Melanocyte of skin (primary cell): ENCODE measurements at places on chromosomes 1 and 21. TPM values are rescaled to one million over a fixed set of nuclear protein-coding genes. Genes with fewer than 3 reads are reported as not detected.

Gene SPSB1
- 29.6 and 30.2 TPM in 2 replicates for total RNA-seq

Gene OR2T11
- not detected in 2 replicates for total RNA-seq

Gene PKP1
- 1.00 and 2.0 TPM in 2 replicates for total RNA-seq

Gene GFI1
- under 0.01 TPM in 2 replicates for total RNA-seq

Gene PSEN2
- total RNA-seq, result 81.1 and 159 TPM in 2 replicates

Gene PCBP3
- total RNA-seq, result 0.67 and 0.93 TPM in 2 replicates

Gene ZNF687
- total RNA-seq, result 18.9 and 22.0 TPM in 2 replicates

Gene PIGK
- total RNA-seq, result 35.4 and 40.0 TPM in 2 replicates

Gene TMCO1
- 70.2 and 90.9 TPM in 2 replicates for total RNA-seq

Gene RGS4
- 0.36 TPM in 1 of 2 replicates, not detected in the other for total RNA-seq

Gene CDC7
- total RNA-seq, result 12.0 and 15.6 TPM in 2 replicates

Gene INAVA
- under 0.01 and 0.36 TPM in 2 replicates for total RNA-seq

Gene FAM43B
- not detected in 2 replicates for total RNA-seq

Gene TBX19
- 1.1 and 1.4 TPM in 2 replicates for total RNA-seq

Gene TAL1
- not detected in 2 replicates for total RNA-seq

Gene DDOST
- total RNA-seq, result 176 and 206 TPM in 2 replicates

Gene ADGRL4
- 0.33 and 0.46 TPM in 2 replicates for total RNA-seq

Gene SCYL3
- total RNA-seq, result 7.2 and 9.5 TPM in 2 replicates

Gene CD1D
- total RNA-seq, result under 0.01 and 0.34 TPM in 2 replicates

Gene SPRR1B
- total RNA-seq, result not detected in 2 replicates

Gene MACO1
- 15.1 and 20.4 TPM in 2 replicates for total RNA-seq

Gene TNNT2
- not detected in 2 replicates for total RNA-seq

Gene UTS2
- not detected in 2 replicates for total RNA-seq

Gene TMEM82
- total RNA-seq, result not detected in 2 replicates

Gene TFF2
- total RNA-seq, result not detected in 2 replicates

Gene FLVCR1
- total RNA-seq, result 17.0 and 20.2 TPM in 2 replicates

Gene CFHR4
- not detected in 2 replicates for total RNA-seq

Gene TSPAN2
- total RNA-seq, result not detected in 2 replicates

Gene ELAPOR1
- under 0.01 TPM in 2 replicates for total RNA-seq

Gene OR2L2
- total RNA-seq, result not detected in 2 replicates

Gene TMOD4
- not detected in 2 replicates for total RNA-seq

Gene VTCN1
- total RNA-seq, result under 0.01 and 0.73 TPM in 2 replicates

Gene RXRG
- 14.3 and 24.4 TPM in 2 replicates for total RNA-seq

Gene ERICH3
- total RNA-seq, result not detected in 2 replicates

Gene LAMC2
- under 0.01 and 0.31 TPM in 2 replicates for total RNA-seq

Gene TEDDM1
- total RNA-seq, result not detected in 2 replicates

Gene LCE6A
- not detected in 2 replicates for total RNA-seq

Gene MYOG
- total RNA-seq, result not detected in 2 replicates

Gene ZMYM1
- total RNA-seq, result 19.3 and 28.7 TPM in 2 replicates

Gene GPX7
- total RNA-seq, result 14.8 and 20.0 TPM in 2 replicates

Gene OR14A2
- total RNA-seq, result not detected in 2 replicates

Gene TCHHL1
- total RNA-seq, result not detected in 2 replicates

Gene LACTBL1
- not detected in 2 replicates for total RNA-seq

Gene SLC45A1
- not detected in 2 replicates for total RNA-seq

Gene UBE2J2
- total RNA-seq, result 32.6 and 33.6 TPM in 2 replicates

Gene SYCP1
- total RNA-seq, result not detected in 2 replicates

Gene TMEM63A
- total RNA-seq, result 22.0 and 32.3 TPM in 2 replicates

Gene ANGPTL3
- total RNA-seq, result under 0.01 TPM in 2 replicates

Gene DMRTA2
- not detected in 2 replicates for total RNA-seq

Gene SPATA21
- total RNA-seq, result not detected in 2 replicates

Gene KRTAP19-1
- 0.77 and 3.7 TPM in 2 replicates for total RNA-seq

Gene ABL2
- total RNA-seq, result 93.3 and 178 TPM in 2 replicates

Gene CA6
- not detected in 2 replicates for total RNA-seq

Gene ADGRL2
- under 0.01 and 2.2 TPM in 2 replicates for total RNA-seq

Gene NBPF20
- 1.0 and 1.5 TPM in 2 replicates for total RNA-seq

Gene LCE2B
- total RNA-seq, result not detected in 2 replicates

Gene SERPINC1
- 0.15 and 0.33 TPM in 2 replicates for total RNA-seq

Gene ANKRD35
- total RNA-seq, result under 0.01 TPM in 2 replicates

Gene SLC9A1
- 4.5 and 5.8 TPM in 2 replicates for total RNA-seq
